HTR-8/SVneo (cell line): ENCODE measurements at places on chromosomes 13 and 19.

DNA sequence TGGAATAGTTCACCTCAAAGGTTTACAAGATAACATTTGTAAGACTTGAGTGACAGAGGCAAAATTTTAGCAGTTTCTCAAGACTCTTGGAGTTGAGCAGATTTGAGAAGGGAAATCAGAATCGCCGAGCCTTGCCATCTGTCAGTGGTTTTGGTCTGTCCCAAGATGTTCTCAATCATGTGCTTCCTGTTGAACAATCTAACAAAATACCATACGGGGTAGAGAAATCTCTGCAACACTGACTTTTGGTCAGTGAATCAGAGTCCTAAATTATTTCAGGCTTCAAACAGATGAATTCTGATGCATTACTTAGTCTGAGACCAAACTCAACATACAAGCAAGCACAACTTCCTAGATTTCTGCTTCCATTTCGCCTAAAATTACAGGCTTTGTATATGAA, 3.8 kb downstream of the KCTD12 start:
- DNase-seq = no peak

GRCh38 chr13:96822895-96823294, 171.4 kb downstream of the OXGR1 start:
- peak; percentile 3 for DNase-seq

- no peak for DNase-seq
Measured at GRCh38 chr19:43478323-43478722, 12.9 kb upstream of the LYPD3 start.

GRCh38 chr19:47284324-47284899, 9.7 kb downstream of the INAFM1 start:
- peak; percentile 48 for DNase-seq

DNA sequence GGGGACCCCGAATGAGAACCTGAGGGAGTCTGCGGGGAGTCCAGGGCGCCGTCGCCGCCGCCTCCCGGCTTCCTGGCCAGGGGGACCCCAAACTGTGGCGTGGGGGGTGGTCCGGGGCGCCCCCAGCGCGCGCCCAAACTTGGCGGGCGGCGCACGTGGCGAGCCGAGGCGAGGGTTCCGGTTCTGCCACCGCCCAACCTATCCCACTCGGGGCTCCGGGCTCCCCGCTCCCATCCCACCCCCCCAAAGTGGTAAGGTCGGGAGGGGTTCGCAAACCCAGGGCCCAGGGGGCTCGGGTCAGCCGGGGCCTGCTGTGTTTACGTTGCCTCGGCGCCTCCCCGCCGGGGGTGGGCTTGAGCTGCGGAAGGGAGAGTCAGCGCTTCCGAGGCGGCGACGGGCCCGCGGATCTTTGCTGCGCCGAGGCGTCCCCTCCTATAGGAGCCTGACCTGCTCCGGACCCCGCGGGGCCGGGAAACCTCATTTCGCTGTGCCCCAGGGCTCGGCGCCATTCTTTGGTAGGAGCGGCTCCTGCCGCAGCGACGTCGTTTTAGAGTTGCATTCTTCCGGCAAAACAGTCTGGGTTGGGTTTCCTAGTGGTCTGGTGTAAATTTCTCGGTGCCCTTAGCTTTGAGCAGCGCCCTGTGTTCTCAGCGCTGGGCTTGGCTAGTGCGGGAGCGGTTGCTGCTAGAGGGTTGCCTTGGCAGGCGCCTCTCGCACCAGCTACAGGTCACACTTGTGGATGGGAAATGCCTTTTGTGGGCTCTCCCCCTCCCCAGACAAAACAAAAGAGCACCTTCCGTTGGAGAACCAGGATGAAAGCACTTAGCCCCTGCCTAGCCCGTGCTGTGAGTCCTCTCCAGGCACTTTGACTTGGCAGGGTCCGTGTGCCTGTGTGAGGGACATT, 1.2 kb downstream of the DAZAP1 start:
- no peak for DNase-seq

- DNase-seq = no peak
Measured at GRCh38 chr19:33631609-33631973, 9.8 kb downstream of the CHST8 start.

- DNase-seq = no peak
Measured at GRCh38 chr13:57988276-57988675, 356.7 kb downstream of the PCDH17 start.

GRCh38 chr13:111322916-111323331, 2.5 kb downstream of the TEX29 start:
- no peak for DNase-seq

DNA sequence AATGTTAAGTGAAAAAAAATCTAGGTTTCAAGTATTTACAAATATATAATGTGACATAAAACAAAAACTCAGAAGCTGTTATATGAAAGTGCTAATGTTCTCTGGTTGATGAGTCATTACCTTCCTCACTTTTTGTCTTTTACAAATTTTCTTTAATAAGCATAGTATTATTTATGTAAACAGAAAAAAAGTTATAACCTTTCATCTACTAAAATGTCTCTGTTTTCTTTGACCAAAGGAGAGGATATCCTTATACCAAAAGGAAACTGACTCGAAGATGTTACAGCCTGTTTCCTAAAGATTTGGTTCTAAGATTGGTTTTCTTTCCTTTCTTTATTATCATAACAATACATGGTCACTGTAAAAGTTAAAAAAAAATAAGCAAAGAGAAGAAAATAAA, 38.0 kb downstream of the RCBTB2 start:
- no peak for DNase-seq

- no peak for DNase-seq
Measured at GRCh38 chr13:97474349-97474980, 40.5 kb downstream of the RAP2A start.

- DNase-seq = no peak
Measured at GRCh38 chr19:41027273-41027967, 36.3 kb downstream of the CYP2B6 start.

DNA sequence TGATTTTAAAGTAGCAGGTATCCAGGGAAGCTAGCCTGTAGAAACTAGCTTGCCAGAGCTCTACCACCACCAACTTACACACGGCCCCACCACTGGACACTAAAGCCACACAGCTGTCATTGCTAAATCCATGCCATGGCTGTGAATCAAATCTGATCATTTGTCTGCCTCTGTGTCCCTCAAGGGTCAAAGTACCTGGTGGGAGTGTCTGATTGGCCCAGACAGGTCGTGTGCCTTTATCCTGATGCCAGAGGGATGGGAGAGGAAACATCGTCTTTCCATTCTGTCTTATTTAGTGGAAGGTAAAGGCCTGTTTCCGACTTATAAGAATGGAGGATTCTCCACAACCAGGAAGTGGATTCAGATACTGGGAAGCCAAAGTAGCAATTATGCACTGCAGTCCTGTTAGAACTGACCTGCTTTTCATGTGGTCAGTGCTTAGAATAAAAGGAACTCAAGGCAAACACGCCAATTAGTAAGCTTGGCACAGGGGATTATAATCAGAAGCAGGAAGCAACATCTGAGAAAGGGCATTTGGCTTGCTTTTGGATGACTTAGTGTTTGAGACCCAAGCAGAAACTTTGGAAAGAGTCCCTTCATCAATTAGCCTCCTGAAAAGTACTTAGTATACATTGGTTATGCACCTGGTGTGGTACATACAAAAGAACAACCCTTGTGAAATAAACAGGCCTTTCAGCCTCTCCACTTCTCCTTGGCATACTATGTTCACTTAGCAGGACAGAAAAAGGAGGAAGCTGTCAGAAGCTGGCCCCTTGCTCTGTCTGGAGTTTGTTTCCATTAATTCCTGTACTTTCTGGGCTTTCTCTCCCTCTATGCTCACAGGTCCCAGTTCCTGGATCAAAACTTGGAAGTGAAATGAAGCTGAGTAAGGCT, 192.4 kb downstream of the NUFIP1 start:
- no peak for DNase-seq

DNA sequence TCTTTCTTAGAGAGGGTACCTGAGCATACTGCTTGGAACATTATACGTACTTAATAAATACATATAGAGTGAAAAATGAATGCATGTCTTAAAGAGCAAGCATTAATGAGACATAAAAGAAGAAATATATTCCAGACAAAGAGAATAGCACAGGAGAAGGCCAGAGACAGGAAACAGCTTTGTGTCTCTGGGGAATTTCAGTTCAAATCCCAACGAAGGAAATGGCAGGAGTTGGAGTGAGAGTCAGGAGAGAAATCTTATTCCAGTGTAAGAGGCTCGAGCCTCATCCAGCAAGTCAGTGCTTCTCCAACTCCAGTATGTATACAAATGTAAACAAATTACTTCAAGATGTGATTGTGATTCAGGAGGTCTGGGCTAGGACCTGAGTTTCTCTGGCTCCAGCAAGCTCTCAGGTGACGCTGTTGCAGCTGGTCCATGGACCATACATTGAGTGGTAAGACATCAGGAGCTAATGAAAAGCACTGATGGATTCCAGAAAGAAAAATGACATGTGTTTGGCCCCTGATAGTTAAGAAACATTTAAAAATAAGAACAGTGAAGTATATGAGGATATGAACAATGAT, 108.2 kb downstream of the RAP2A start:
- no peak for DNase-seq

DNA sequence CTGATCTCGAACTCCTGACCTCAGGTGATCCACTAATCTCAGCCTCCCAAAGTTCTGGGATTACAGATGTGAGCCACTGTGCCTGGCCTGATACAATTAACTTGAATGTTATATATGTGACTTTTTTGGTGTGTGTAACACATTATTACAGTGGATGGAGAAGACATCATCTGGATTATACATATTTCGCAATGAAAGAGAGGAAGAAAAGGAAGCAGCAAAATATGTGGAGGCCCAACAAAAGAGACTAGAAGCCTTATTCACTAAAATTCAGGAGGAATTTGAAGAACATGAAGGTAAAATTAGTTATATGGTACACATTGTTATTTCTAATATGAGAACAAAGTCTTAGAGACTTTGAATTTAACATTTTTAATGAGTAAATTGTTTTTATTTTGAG, 55.5 kb downstream of the BRCA2 start:
- no peak for DNase-seq

DNA sequence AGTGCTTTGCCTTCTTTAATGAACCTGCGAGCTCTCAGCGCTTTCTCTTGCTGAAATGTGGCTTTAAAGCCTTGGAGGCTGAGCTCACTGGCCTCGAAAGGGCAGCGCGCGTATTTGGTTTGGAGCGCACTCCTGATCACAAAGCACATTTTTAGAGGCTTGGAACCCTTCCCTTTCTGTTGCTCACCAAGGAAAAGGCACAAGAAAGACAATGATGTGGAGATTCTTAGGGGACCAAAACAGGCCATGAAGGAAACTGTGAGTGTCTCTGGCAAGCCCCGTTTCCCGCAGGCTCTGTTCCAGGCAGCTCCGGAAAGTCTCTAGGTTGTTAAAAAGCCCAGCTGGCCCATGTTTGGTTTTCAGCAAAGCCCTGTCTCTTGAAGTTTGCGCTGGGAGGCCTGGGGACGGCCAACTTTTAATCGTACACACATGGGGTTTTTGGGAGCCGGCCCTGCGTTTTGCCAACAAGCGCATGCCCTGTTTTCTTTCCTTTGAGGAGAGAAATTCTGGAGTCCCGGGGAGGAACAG, 9.4 kb upstream of the SPC24 start:
- DNase-seq = no peak

DNA sequence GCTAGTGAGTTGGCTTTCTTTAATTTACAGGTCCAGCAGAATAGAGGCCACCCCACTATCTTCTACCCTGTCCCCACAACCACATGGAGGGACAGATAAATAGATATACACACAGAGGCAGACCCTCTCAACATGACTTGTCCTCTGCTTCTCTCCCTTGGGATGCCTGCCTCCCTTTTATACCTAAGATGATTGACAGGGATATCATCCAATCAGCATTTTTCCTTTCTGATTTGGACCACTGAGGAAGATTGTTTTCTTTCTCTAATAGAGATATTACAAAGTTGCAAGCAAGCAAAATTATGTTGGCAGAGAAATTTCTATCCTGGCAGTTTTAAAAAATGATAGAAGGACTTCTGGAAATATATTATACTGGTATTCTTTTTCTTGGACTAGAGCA, 35.8 kb downstream of the STOML3 start:
- DNase-seq = no peak
